Heart right ventricle (tissue), 16 donors: ENCODE measurements at places on chromosomes 12 and 14. TPM values are rescaled to one million over a fixed set of nuclear protein-coding genes. Genes with fewer than 3 reads are reported as not detected.

DNA sequence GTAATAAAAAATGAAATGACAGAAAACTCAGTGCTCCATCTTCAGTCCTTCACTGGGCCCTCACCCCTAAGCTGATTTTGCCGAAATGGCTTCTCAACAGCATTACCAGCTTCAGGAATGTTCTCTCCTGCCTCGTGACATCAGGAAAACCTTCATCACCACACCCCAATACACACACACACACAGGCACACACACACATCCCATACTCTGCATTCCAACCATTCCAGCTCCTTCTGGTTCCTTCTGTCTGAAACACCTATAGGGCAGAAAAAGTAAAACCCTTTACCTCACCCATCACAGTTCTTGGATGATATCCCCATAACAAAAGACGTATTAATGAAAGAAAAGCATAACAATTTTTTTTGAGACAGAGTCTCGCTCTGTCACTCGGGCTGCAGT is 75.9 kb downstream of the CCDC60 start:
- DNase-seq: no peak

DNA sequence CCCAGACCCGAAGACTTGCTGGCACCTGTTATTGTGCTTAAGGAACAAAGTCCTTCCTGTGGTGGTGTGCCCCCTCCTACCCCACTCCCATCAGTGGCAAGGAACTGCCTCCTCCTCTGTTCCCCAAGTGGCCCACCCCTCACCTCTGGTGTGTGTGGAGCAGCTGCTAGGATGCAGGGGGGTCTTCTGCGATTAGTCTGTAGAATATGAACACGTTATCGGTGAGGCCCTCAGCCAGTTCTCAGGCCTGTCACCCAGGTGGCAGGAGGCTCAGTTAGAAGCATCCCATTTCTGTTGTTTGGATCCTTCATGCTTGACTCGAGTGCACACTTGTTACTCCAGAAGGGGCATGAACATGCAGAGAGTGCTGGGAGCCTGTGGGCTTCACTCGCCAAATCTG is 39.3 kb downstream of the RAB35 start:
- no peak for DNase-seq

DNA sequence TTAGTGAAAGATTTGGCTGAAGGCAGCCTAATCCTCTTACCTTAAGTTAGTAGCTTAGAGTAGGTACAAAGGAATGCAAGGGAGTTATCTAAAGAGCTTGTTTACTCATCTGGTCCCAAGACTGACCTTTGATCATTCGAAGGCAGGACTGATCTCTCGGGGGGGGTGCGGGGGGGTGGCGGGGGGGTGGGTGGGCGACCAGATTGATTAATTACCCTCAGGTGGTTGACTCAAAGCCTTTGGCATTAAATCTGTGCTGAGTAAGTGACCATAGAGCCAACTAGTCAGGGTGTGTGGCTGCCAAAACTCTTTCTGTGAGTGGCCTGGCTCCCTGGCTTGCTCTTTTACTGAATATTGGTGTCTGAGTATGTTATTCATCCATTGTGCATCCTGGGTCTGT is 731.9 kb upstream of the FBXO33 start:
- no peak for DNase-seq

The KLHL28 gene
- polyA plus RNA-seq: 2.6 TPM

The NRL gene
- 3.3 TPM for polyA plus RNA-seq
